Nephron progenitor cell (in vitro differentiated cells): ENCODE measurements at places on chromosomes 7 and 10.

DNA sequence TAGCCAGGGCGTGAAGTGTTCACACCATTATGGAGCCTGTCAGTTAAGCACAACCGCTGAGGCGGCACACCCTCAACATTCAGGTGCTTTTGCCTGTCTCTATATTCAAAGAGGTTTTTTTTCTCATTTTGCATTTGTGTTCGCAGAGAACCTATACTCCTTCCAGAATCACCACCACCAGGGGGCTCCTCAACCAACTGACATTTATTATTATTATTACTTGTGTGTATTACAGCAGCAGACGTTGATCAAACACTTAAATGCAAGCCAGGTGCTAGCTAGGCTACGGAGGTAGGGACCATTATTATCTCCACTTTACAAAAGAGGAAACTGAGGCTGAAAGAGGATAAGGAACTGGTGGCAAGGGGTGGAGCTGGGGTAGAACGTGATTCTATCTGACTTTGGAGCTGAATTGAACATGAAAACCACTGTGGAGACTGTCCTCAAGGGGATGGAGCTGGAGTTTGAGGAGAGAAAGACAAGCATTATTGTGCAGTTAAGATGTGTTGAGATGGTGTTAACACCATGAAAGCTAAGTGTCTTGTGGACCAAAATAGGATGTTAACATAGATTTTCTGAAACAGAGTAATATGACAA lies 133.8 kb upstream of the PLXNA4 start:
- no peak for DNase-seq

DNA sequence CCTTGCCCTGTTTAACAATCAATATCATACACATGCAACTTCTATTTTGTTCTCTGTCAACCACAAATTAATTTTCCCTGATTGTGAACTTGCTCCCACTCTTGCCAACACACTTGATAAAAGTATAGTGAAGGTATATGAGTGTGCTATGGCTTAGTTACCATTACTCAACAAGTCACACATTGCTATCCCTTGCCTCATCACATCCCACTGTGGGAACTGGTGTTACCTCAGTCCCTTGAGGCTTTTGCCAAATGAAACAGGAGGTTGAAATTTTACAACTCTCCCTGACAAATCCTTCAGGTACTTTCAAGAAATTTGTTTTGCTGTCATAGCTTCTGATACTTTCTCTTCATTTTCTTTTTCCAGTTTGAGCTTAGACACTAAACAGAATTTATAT lies 472.5 kb upstream of the SEMA3D start:
- no peak for DNase-seq

DNA sequence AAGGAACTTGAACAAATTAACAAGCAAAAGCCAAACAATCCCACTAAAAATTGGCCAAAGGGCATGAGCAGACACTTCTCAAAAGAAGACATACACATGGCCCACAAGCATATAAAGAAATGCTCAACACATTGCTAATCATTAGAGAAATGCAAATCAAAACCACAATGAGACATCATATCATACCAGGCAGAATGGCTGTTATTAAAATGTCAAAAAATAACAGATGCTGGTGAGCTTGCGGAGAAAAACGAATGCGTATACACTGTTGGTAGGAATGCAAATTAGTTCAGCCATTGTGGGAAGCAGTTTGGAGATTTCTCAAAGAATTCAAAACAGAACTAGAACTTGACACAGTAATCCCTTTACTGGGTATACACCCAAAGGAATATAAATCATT lies 311.7 kb upstream of the HPS1 start:
- DNase-seq = no peak

- no peak for DNase-seq
Measured at GRCh38 chr10:13311177-13311575, 11.3 kb upstream of the PHYH start.

DNA sequence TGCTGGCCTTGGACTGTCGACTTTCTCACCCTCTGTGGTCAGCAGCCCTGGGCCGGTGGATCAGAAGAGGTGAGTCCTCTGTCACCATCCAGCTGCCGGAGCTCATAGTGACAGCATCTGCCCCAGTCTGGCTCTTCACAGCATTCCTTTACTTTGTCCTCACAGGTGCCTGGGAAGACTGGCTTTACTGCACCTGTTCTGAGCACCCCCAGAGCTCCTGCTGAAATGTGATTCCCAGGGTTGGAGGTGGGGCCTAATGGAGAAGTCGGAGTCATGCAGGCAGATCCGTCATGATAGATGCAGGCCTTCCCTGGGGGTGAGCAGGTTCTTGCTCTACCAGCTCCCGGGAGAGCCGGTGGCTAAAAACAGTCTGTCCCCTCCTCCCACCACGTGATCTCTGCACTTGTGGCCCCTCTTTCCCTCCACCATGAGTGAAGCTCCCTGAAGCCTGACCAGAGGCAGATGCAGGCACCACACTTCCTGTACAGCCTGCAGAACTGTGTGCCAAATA lies 171.5 kb downstream of the ZMYND11 start:
- DNase-seq = peak; percentile 30

DNA sequence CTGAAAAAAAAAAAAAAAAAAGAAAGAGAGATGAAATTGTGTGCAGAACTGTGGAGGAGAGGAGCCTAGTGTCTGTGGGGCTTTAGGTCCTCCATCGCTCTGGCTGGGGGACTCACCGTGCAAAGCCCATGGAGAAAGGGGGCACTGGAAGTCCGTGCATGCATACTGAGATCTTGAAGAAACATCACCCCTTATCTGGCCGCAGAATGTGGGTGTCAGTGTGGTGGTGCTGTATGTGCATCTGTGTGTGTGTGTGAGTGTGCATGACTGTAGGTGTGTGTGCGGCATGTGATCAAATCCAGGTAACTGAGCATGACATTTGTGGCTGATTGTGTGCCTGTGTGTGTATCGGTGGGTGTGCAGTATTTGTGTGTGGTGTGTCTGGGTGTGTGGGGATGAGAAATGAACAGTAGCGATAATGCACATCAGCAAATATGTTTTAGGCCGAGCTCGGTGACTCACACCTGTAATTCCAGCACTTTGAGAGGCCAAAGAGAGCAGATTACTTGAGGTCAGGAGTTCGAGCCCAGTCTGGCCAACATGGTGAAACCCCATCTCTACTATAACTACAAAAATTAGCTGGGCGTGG lies 8.8 kb upstream of the CLDN3 start:
- no peak for DNase-seq

- DNase-seq = no peak
Measured at GRCh38 chr7:149626972-149627371, 129.4 kb upstream of the ZNF746 start.

DNA sequence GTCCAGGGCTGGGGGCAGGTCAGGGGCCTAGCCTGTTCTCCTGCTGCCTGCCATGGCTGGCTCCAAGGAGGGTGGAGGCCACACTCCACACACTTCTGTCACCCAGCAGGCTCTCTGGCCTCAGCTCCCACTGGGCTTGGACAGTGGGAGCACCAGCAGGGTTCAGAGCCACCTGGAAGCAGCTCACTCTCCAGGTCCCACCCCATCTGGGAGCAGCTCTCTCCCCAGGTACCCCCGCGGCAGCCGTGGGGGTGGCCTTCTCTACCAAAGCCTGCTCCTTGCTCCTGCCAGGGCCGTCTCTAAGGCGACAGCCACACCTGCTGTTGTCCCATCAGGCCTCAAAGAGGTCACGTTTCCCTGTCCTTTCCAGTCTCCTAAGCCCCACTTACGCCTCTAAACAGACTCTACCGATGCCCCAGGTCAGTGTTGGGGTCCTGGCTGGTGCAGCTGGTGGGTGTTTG lies 142.5 kb upstream of the RET start:
- no peak for DNase-seq

GRCh38 chr7:3538041-3538440 lies 237.0 kb downstream of the SDK1 start:
- DNase-seq = no peak

DNA sequence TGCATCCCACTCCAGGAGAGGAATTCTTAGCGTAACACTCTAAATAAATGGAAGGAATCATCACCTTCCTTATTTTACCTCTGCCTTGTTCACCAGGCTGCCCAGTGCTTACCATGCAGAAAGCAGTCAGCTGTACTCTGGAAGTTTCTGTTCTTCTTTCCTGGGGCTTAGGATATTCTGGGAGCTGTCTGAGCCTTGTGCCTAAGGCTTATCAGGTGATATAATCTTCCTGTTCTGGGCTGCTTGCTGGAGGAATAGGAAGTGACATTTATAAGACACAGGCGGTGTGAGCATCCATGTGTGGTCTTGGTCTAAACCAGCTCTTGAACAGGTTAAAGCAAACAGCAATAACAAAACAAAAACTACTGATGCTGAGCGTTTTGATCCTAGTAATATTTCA lies 13.5 kb downstream of the KCTD7 start:
- no peak for DNase-seq

- DNase-seq = no peak
Measured at GRCh38 chr7:150451833-150452461, 1.5 kb downstream of the GIMAP8 start.

GRCh38 chr10:124003070-124003419 lies 90.4 kb downstream of the CHST15 start:
- DNase-seq = no peak

DNA sequence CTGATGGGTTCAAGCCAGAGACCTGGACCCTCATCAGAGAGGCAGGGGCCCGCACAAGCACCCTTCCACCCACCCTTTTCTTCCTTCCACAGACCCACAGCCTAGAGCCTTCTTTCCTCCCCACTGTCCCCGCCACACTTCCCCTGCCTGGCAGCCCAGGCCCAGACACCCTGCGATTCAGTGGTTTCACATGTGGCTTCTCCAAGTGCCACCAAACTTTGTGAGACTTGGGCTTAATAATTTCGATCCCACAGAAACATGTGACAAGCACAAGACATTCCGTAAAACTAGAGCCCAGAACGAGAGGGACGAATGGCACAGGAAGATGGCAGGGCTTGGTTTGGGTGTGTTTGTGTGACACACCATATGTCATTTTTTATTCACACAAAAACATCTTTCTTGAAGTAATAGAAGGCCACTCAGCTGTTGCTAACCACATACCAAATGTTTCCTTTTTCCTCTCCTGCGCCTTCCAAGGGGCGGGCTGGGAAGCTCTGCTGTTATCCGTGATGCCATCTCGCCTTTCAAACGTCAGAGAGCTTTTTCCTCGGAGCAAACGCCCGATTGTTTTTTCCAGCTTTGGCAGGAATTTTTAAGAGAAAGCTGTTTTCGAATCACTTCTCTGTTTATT lies 162.9 kb downstream of the GRK5 start:
- DNase-seq = no peak

GRCh38 chr7:87797798-87798403 lies 78.3 kb downstream of the SLC25A40 start:
- no peak for DNase-seq

DNA sequence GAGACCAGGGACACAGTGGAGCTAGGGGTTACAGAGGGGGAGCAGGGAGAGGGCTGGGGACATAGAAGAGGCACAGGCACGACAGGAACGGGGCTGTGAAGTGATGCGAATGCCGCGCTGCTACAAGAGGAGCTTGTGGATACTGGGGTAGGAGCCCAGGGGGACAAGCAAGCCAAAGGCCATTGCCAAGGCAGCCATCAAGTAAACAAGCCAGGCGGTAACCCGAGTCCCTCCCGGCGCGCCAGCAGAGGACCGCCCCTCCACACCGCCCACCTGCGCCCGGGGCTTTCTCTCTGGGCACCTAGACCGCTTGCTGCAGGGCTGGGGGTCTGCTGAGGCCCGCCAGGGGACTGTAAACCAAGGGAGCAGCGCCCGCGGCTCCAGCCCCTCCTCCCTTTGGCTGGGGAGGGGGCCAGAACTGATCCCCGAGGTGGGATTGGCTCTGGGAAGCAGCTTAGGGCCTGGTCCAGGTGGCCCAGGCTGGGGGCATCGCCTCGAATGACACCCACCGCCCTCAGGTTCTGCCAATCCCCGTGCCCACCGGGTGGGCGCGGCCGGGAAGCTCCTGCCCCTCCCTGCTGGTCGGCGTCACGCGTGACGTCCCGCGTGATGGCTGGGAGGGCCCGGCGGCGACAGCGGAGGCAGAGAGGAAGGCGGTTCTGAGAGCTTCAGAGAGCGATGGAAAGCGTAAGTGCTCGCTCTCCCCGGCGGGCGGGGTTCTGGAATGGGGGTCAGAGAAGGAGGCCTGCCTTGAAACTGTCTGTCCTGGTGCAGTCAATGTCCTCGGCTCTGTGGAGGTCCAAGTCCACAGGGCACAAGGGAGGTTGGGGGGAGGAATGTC lies 982 bp downstream of the SFXN3 start:
- DNase-seq = peak; percentile 74

- no peak for DNase-seq
Measured at GRCh38 chr7:116227678-116228239, 17.4 kb downstream of the TES start.

DNA sequence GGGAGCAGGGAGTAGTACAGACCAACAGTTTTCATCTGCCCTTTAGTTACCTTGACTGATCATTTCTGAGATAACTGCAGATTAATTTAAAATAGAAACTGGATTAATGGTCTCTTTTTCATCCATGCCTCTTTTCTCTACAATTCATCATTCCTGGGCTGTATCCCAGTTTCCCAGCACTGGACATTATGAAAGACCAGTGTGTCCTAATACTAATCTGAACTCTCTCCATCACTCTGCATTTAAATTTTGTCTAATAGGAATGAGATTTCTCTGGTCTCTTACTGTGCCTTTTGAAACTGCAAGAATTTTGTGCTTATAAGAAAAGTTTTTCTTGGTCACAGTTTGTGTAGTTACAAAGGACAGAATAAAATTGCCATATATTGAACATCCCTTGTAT lies 12.7 kb downstream of the PLEKHA8 start:
- no peak for DNase-seq

DNA sequence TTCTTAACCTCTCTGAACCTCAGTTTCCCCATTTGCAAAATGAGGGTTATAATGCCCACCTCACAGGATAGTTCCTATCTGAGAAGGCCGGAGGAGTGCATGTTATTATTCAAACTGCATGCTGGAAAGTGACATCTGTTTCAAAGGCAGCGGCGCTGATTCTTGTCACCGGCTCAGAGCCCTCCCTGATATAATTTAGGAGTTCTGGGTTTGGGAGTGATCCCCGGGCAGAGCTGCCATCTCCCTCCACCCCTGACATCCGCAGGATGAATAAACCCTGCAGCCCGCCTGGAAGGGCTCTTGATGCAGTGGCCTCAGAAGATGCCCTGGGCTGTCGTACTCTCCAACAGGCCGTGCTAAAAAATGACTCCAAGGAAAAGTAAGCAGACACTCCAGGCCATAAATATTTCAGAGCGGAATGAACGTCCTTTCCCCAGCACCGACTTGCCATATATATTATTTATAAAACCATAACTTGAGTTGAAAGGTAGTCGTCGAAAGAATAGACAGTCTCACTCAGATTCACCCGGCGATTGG lies 47.0 kb upstream of the MYL10 start:
- DNase-seq = no peak

GRCh38 chr7:66258409-66258808 lies 53.3 kb downstream of the TPST1 start:
- no peak for DNase-seq

GRCh38 chr10:133260895-133261725 lies 15.6 kb downstream of the ADAM8 start:
- peak; percentile 50 for DNase-seq

DNA sequence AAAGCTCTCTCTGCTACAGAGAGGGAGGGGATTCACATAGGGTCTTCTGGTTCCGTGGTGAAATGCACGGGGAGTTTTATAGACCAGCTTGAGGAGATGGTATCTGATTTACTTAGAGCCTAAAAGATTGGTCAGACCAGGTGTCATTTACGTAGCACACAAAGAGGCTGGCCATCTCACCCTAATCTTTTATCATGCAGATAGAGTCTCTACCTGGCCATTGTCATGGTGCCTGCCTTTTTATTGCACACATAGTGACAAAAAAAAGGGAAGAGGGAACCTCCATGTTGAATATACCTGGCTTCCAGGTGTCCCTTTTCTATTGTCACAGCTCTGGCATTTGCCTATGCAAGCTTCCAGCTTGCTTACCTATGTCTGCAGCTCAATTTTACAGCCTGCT lies 1456.1 kb downstream of the GATA3 start:
- DNase-seq = no peak
